ENCODE measurements at places on chromosomes 1 and 21.

DNA sequence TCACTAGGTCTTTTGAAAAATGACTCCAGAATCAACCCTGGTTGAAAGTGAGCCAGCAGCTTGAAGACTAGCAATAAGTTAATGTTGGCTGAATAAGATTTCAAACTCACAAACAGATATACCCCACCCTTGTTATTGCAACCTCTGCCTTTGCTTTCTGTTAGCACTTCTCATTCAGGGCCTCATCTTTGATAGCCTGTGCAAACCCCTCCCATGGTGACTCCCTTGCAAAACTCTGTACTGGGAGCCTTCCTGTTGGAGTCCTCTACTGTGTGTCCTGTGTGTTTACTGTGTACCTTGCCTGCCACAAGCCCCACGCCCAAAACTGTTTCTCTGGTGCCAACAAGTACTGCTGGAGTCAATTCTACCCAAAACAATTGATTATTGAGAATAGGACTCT lies 50.2 kb downstream of the ZNF678 start:
- no peak for DNase-seq

DNA sequence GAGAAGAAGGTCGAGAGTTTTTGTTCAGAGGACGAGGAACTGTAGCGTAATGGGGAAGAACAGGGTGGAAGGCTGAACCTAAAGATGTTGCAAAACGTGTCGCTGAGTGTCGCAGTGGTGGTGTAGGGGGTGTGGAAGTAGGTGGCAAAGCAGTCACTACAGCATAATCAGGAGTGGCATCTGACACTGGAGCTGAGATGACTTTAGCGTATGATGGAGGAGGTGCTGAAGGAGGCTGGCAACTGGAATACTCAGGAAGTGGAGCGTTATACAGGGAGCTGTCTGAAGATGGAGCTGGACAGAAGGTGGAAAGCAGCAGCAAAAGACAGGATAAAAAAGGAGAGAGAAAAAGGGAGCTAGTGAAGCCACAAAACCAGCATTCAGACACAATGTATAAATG lies 89.9 kb upstream of the LBR start:
- DNase-seq: no peak

DNA sequence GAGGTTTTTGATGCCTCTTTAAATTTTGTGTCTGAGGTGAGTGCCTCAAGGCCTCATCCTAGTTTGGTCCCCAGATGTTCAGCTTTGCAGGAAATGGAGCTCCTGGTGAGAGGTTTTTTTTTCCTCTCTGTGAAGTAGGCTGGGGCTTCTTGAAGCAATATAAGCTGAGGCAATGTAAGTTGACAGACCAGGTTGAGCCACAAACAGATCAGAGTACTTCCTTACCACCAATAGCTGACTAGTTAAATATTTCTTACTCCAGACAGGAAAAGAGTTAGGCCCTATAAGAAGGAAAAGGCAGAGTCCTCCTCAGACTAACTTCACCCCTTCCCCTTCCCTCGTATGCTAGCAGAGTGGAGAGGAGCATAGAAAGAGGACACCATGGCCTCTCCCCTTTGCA lies 341.0 kb downstream of the LMO4 start:
- DNase-seq: no peak

DNA sequence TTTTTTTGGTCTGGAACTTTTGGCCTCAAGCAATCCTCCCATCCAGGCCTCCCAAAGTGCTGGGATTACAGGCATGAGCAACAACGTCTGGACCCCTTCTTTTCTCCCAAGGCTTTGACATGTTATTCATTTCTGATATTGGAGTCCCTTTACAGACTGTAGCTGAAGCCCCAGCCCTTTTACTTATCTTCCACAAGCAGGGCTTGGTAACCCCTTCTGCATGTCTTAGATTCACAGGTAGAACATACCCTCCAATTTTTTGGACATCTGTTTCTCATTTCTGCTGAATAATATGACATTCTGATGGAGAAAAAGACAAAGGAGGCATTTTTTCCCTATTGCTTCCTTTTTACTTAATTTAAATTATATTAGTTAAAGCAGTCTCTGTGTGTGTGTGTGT lies 39.2 kb upstream of the RGS21 start:
- DNase-seq: no peak

- no peak for DNase-seq
Observed at GRCh38 chr1:119733754-119734153, 22.0 kb downstream of the PHGDH start.

DNA sequence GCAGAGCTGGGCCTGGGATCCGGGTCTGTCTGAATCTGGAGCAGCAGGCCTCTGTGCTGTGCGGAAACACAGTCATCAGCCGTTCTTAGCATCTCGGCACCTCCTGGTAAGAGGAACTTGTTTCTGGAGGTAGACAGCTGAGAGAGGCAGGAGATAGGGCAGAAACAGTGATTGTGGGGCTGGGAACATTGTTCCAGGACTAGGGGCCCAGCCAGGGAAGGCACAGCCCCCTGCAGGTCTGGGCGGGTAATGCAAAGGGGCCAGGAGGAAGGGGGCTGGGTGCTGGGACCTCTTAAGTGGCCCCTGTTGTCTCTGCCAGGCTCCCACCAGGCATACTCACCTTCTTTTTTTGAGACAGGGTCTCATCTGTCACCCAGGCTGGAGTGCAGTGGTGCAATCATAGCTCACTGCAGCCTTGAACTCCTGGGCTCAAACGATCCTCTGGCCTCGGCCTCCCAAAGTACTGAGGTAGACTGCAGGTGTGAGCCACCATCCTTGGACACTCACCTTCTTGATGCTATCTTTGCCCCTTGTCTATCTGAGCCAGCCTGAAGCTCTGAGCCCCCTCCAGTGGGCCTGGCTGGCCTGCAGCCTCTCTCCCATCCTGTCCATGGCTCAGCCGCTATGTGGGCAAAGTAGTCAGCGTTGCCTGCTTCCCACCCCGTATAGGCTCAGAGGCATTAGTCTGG lies 134.3 kb upstream of the ZBTB40 start:
- DNase-seq: peak; percentile 43

- DNase-seq: no peak
Observed at GRCh38 chr1:209594440-209594839, 10.9 kb downstream of the CAMK1G start.

- DNase-seq: no peak
Observed at GRCh38 chr1:207838156-207839082, 72.5 kb downstream of the CD34 start.

DNA sequence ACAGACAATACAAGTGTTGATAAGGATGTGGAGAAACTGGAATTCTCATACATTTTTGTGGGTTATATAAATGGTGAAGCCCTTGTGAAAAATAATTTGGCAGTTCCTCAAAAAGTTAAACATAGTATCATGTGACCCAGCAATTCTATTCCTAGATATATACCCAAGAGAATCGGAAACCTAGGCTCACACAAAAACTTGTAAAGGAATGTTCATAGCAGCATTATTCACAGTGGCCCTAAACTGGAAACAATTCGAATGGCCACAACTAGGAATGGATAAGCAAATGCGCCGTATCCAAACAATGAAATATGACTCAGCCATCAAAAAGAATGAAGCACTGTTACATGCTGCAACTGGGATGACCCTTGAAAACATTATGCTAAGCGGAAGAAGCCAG lies 3.9 kb upstream of the CD247 start:
- no peak for DNase-seq

- DNase-seq: no peak
Observed at GRCh38 chr1:185535621-185536020, 198.6 kb upstream of the HMCN1 start.

- no peak for DNase-seq
Observed at GRCh38 chr1:172778456-172779455, 119.9 kb downstream of the FASLG start.

- no peak for DNase-seq
Observed at GRCh38 chr1:87202922-87203655, 125.6 kb upstream of the LMO4 start.

GRCh38 chr1:56934430-56935060 lies 31.3 kb downstream of the C8B start:
- DNase-seq: no peak

DNA sequence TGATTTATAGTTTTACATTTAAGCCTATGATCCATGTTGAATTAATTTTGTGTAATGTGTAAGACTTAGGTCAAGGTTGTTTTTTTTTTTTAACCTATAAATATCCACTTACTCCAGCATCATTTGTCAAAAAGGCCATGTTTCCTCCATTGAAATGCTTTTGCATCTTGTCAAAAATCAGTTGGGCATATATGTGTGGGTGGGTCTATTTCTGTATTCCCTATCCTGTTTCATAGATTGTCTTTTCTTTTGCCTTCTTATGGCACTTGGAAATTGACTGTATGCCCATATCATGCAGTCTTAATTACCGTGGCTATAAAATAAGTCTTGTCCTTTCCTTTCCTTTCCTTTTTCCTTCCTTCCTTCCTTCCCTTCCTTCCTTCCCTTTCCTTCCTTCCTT lies 138.2 kb downstream of the PRDM2 start:
- DNase-seq: no peak

DNA sequence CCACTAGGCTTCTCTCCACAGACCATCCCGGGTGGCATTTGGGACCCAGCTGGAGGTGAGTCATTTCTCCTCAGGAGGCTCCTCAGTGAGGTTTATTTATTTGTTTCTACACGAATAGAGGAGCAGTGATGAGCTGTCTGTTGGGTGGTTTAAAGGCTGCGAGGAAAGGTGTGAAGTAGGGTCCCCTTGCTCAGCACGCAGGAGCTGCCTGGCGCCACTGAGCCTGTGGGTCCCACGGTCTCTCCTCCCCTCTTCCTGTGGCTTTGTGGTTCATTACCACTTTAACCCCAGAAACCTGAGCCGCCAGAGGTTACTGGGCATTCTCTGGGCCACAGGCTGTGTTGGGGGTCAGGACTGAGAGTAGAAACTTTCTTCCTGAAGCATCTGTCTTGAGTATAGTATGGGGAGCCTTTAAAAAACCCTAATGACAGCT lies 39.9 kb downstream of the IL6R start:
- DNase-seq: no peak

GRCh38 chr1:183720028-183720427 lies 66.9 kb upstream of the APOBEC4 start:
- no peak for DNase-seq

DNA sequence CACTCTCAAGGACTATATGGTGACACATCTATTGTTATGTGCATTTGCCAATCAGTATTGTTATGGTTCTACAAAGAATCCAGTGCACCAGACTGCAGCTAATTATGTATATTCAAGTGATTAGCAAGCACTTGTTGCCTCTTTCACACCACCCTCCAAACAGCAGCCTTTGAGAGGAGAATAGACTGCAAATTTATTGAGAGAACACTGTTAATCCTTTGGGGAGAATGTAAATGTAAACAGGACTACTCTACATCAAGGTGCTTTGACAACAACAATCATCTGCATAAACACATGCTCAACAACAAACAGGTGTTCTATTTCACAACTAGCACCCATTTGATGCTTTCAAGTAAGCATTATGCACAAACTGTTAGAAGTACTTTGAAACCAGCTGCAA lies 117.4 kb downstream of the AKT3 start:
- no peak for DNase-seq

DNA sequence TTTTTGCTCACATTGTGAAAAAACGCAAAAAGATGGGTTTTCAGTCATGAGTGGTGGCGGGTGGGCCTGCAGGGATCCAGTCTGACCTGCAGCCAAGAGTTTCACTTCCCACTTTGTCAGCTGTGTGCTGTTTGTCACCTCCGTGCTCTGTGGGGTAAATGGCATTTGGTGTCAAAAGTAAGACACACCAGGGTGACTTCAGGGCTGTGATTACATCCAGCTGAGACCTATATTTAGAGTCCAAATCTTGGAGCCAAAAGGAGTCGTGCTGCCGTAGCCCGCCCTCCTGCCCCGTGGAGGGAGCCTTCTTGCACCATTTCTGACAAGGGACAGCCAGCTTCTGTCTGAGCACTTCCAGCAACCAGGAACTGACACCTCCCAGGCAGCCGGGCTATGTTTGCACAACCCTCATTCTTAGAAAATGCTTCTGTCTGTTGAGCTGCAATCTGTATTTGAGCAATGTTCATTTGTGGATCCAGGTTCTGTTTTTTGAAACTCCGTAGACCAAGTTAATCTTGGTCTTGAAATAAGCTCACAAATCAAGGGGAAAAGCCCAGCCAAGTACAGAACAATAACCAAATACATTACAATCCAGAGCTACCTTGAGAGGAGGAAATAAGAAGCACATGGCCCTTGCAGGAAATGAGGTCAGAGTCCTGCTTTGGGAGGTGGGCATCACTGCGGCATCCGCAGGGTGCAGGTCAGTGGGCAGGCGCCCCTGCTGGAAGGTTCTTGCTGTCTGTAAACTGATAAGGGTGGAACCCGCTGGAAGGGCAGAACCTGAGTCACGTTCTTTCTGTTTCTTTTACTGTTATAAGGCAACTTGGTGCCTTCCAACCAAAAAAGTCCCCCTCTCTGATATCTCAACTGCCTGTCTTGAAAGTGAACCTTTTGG lies 14.4 kb downstream of the ABCG1 start:
- no peak for DNase-seq

DNA sequence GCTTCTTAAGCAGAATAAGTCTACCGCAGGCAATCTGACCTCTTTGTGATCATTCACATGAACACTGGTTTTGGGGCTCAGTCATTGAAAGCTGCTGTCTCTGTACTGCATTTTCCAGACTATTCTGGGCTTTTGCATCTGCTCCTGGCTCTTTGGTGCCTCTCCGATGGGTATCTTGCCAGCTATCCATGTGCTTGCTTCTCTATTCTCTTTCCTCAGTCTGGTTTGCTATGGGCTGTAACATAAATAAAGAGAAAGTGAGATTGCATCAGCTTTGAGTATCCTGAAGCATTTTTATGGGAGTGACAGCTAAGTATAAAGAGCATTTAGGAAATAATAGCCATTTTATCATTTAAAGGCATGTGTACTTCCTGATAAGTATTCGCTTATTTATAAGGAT lies 70.7 kb downstream of the C1orf21 start:
- DNase-seq: no peak

DNA sequence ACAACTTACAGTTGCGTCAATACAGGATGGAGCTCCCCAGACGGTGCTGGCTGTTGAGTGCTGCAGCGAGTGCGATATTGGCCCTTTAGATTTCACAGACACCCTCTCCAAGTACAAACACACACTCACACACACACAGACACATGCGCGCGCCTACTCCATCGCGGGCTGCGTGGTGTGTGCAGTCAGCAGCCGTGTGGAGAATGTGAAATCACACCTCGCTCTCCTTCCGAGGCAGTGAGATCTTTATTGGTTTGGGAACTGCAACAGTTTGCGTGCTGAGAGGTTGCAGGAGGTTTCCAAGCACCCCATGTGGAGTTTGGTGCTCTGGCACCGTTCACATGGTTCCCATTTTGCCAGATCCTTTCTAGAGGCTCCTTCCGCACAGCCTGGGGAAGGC lies 372.2 kb downstream of the RRAGC start:
- no peak for DNase-seq

GRCh38 chr1:239204401-239204800 lies 182.0 kb upstream of the CHRM3 start:
- no peak for DNase-seq

DNA sequence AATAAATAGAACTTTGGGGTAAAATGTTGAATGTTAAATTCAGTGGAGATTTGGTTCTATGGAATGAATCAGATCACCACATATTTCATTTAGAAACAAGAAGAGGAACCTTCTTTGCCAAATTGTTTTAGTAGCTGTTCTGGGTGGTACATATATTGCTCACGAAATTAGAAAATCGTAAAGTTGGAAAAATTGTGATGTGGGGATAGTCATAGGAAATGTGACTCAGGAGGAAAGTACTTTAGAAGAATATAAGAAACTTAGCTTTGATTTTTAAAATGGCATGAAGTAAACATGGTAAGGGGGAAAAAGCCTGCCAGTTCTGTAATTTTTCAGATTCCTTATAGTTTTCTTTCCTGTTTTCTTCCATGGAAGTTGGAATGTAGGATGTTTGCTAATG lies 27.4 kb downstream of the RRP15 start:
- no peak for DNase-seq

GRCh38 chr1:59446257-59446901 lies 149.5 kb downstream of the FGGY start:
- DNase-seq: no peak

All from iPS DF 6.9 (cell line).